ENCODE measurements at places on chromosomes 2 and 18.

- DNase-seq, result no peak
These were observed 11.0 kb upstream of the KYNU start for GRCh38 chr2:142866426-142866825.

- no peak for DNase-seq
These were observed 84.7 kb downstream of the TGFA start for GRCh38 chr2:70468878-70469277.

GRCh38 chr2:144270951-144271350, 249.0 kb downstream of the ZEB2 start:
- DNase-seq, result no peak

DNA sequence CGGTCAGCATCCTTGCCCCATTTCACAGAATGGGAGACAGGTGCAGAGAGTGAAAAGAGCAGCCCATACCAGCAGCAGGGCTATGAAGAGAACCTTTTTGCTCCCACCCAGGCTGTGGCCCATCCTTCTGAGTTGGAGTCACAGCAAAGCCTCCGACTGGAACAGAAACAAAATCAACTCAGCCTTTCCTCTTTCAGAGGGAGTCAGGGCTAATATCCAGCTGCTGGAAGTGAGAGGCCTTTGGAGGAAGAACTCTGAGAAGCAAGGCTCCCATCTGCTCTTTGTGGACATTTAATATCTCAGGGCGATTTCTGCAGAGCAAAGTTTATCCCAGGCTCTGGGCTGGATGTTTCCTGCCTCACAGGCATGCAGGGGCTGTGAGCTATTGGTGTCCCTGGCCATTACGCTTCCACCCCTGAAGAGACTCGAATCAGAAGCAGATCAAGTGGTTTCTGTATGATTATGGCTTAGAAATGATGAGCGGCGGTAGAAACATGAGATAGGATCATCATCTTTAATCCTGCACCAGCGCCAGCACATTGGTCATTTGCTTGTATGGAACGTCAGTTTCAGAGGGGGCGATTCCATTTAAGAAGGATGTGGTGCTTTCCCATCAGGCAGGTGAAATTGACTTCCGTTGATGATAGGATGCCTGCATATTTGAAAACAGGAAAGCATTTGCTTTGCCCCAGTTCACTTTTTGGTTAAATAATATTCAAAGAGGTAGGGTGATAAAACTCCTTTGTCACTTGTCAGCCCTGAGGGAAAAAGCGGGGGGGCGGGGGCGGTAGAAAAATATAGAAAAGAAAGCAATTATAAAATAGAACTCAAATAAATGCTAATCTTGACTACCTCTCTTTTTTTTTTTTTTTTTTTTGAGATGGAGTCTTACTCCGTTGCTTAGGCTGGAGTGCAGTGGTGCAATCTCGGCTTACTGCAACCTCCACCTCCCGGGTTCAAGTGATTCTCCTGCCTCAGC, 152.4 kb downstream of the LRRC30 start:
- no peak for DNase-seq

GRCh38 chr2:19614066-19614465, 255.6 kb upstream of the OSR1 start:
- DNase-seq, result no peak

DNA sequence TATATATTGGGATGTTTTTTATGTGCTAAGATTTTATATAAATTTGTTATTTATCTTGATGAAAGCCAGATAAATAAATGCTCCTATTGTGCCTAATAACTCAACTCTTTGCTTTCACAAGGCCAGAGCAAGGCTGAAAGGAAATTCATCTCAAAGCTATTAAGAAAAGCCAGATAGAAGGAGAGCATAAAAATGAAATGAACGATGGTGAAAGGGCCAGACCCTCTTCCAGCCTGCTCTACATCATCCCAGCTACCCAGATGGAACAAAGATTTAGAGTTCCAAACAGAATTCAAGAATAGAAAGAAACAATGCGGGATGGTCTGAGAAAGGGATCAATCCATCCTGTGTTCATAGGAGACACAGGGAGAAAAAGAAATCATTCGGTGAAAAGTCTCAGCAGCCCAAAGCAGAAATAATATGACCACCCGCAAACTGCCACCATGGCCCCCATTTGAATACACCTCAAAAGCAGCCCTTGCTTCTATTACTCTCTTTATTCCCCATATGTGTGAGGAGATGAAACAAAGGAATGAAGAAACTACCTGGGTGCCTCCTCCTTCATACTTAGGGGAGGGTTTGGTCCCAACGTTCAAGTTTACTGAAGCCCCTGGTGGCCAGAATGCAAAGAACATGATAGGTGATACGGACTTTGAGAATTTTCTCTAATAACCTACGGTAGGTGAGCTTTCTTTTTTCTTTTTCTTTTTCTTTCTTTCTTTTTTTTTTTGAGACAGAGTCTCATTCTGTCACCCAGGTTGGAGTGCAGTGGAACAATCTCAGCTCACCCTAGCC, 110.1 kb upstream of the FBXO11 start:
- no peak for DNase-seq

DNA sequence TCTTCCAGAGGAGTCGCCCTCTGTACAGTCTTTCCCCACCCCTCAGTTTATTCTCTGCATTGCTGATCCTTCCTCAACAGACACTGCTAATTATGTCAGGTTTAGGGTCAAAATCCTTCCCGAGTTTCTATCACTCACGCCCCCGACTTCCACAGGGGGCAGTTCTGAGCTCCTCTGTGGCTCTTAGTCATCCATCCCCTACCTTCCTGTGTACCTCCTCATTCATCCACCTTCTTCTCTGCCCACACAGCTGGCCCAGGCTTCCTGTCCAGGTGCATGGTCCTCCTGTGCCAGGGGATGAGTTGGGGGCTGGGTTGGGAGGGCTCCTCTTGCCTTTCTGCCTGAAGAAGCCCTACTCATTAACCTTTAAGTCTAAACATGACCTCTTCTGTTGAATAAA, 202.9 kb downstream of the ARL4C start:
- DNase-seq, result peak; percentile 4

GRCh38 chr2:23615216-23616020, 230.4 kb downstream of the KLHL29 start:
- DNase-seq, result no peak

- DNase-seq, result no peak
These were observed 250.8 kb upstream of the PXDN start for GRCh38 chr2:1995081-1995480.

- DNase-seq, result no peak
These were observed 32.7 kb downstream of the DSG4 start for GRCh38 chr18:31409276-31409675.

- DNase-seq, result no peak
These were observed 21.8 kb downstream of the DOK1 start for GRCh38 chr2:74576211-74576862.

- DNase-seq, result no peak
These were observed 11.9 kb downstream of the SLC14A2 start for GRCh38 chr18:45627204-45627526.

DNA sequence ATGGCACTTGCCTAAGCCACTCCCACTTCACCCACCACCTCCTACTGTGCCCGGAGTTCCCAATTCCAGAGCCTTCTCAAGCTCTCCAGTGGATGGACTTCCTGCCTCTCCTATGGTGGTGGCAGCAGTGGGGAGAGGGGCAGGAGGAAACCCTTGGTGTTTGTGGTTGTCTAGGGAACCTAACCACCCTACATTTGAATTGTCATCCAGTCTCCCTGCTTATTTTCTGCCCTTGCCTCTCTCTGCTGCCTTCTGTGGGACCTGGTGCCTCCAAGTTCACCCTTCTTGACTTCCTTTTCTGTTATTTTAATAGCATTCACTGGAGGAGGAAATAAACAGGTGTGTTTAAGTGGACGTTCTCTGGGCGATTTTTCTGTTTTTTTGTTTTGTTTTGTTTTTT, 50.0 kb upstream of the HPCAL1 start:
- DNase-seq, result no peak

- no peak for DNase-seq
These were observed 207.1 kb downstream of the ACKR3 start for GRCh38 chr2:236776695-236777251.

GRCh38 chr2:197200051-197200761, 110.4 kb downstream of the ANKRD44 start:
- no peak for DNase-seq

GRCh38 chr2:30362468-30363081, 84.5 kb upstream of the LCLAT1 start:
- DNase-seq, result no peak

DNA sequence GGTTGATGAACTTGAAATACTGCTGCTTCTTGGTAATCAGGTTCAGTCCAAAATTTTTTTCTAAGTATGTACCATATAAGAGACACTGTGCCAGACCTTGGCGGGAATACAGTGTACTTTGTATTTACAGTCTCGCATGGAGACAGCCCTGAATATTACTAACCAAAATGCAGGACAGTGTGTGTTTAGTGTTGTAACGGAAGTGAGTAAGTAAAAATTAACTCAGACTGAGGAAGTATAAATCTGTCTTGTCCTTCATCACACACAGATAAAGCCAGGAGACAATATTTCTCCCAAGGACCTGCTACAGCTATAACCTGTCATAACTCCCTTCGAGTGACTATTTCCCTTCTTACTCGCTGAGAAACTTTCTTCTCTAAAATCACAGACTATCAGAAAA, 76.9 kb downstream of the ACTR3 start:
- DNase-seq, result no peak

DNA sequence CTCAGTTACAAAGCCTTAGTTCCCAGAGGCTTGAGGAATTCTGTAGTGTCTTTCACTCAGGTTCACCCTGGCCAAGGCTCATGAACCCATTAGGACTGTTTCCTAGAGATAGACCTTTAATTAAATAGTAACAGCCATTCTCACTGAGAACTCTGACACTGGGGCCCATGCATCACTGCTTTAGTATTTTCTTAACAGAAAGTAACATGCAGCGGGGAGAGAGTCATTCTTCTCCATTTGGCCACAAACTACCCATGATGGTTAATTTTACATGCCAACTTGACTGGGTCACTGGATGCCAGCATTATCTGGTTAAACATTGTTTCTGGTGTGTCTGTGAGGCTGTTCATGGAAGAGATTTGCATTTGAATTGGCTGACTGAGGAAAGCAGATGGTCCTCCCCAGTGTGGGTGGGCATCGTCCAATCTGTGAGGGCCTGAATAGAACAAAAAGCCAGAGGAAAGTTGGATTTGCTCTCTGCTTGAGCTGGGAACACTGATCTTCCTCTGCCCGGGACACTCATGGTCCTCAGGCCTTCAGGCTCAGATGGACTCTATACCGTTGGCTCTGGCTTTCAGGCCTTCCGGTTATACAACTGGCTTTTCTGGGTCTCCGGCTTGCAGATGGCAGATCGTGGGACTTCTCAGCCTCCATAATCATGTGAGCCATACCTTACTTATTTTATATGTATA, 5.6 kb upstream of the CPLX4 start:
- no peak for DNase-seq

- DNase-seq, result no peak
These were observed 93.9 kb downstream of the SPTBN1 start for GRCh38 chr2:54549917-54550518.

- DNase-seq, result no peak
These were observed 7.1 kb downstream of the ACVR1 start for GRCh38 chr2:157868993-157869392.

- no peak for DNase-seq
These were observed 304.2 kb downstream of the CYP26B1 start for GRCh38 chr2:71843391-71843850.

DNA sequence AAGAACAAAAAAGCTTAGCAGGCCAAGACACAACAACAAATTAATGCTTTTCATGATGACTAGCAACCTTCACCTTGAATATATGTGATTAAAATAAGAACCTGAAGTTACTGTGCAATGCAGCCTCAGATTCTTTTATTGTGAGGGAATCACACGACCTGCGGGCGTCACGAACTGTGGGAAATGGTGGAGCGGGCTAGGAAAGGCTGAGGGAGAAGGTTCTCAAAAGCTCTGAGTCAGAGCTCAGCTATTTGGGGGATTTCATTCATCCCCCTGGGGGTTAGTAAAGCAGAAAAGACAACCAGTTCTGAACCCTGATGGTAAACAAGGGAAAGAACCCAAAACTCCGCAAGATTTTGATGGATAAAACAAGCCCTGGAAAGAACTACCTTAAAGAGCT, 89.3 kb upstream of the NCKAP5 start:
- DNase-seq, result no peak

DNA sequence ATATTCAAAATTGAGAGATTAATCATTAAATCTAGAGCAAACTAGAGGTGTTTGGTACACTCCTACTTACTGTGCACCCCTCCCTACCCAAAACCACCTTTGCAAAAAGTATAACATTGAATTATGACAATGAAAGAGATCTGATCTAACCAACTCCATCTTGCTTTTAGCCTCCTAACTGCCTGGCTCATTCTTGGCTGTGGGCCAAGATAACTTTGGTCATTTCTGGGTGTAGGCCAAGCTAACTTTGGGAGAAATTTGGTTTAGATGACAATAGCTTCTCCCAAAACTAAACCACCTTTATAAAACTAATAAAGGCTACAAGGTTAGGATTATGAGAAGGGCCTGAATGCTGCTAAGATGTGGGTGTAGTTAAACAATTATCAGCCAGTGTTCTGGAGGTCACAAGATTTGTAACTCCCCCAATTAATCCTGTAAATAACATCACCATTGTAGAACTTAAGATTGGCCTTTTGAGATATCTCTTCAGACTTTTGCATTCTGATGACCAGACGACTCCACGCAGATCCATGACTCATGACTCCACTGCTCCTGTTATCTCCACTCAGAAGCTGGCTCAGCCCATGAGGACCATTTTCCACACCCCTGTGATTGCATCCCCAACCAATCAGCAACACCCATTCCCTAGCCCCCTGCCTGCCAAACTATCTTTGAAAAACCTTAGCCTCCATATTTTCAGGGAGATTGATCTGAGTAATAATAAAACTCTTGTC, 160.2 kb downstream of the FBXO15 start:
- DNase-seq, result no peak

GRCh38 chr2:201980389-201980821, 53.2 kb upstream of the FZD7 start:
- DNase-seq, result no peak

DNA sequence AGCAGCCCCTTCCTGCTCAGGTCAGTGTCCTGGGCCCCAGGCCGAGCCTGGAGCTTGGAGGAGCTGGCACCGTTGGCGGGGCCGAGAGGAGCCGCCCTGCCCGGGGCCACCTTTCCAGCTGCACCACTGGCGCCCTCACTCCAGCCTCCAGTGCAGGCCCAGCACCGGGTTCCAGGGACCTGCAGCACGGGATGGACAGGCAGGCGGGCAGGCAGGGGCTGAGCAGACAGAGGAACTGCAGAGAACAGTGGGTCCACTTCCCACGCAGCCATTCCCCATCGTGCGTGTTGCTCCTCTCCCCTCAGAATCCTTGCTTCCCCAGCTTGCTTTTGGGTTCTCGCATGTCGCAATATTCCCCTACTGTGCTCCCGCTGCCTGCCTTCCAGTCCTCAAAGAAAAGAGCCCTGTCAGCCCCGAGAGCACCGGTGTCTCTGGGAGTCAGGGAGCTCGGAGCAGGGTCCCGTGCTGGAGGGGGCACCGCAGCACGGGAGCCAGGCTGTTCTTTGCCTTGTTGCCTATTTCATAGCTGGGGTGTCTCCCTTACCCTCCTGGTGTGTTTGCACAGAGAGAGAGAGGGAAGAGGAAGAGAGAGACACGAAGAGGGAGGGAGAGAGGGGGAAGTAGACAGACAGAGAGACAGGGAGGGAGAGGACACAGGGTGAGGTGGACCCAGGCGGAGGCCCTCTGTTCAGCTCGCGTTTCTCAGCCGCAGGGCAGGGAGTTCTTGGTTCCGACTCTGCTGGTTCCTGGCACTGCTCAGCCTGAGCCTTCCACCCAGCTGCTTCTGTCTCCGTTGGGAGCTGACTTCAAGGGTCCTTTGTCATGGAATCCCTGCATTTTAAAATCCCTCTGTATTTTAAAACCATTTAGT, 126.0 kb downstream of the MBP start:
- DNase-seq, result no peak

All from NCI-H774 (cell line).